ENCODE measurements at places on chromosomes 5 and 9.
A peak's percentile ranks its signal among the peaks of the same experiment; 100 is the strongest.

GRCh38 chr9:135567311-135567710, 5.8 kb downstream of the PAEP start:
- DNase-seq = no peak

DNA sequence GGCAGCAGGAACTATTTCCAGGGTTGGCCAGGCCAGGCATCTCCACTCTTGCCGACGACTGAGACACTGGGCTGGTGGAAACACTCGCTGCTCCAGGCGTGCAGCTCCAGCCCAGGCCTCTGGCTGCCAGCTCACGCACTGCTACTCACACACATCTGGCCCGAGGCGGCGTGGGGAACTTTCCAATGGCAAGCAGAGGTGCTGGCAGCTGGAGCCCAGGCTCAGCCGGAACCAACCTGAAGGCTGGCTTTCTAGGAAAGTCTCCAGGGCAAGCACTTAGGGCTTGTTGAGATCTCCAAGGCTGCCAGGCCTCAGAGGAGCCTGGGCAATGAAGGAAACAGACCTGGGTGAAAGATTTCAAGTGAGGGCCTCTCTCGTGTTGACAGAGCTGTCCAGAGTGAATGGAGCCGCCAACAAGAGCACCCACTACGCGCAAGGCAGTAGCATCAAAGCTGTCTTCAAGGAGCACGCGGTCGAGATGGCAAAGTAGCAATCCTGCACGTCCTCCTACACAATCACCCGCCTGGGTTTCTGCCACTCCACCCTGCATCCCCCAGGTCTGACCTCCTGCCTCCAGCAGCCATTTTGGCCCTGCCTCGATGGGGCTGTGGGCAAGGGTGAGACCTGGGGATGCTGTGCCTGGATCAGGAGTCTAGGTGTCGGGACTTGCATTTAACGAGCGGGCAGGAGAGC, 14.4 kb downstream of the SH3PXD2B start:
- DNase-seq = no peak

DNA sequence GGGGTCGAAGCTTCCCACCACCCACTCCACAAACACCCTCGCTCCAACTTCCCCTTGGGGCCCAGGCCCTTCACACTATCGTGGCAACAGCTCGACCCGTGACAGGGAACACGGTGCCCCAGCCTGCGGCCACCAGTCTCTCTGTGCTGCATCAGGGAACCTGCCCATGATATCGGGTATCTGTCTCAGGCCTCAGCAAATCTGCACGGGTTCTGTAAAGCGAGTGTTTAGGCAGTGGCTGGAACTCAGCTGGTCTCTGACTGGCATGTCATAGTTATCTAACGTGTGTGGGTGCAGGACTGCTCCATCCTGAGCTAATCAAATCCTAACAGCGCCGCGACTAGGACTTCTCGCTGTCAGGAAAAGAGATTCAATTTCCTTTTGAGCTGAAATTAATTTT, 42.9 kb downstream of the DBH start:
- DNase-seq = no peak

DNA sequence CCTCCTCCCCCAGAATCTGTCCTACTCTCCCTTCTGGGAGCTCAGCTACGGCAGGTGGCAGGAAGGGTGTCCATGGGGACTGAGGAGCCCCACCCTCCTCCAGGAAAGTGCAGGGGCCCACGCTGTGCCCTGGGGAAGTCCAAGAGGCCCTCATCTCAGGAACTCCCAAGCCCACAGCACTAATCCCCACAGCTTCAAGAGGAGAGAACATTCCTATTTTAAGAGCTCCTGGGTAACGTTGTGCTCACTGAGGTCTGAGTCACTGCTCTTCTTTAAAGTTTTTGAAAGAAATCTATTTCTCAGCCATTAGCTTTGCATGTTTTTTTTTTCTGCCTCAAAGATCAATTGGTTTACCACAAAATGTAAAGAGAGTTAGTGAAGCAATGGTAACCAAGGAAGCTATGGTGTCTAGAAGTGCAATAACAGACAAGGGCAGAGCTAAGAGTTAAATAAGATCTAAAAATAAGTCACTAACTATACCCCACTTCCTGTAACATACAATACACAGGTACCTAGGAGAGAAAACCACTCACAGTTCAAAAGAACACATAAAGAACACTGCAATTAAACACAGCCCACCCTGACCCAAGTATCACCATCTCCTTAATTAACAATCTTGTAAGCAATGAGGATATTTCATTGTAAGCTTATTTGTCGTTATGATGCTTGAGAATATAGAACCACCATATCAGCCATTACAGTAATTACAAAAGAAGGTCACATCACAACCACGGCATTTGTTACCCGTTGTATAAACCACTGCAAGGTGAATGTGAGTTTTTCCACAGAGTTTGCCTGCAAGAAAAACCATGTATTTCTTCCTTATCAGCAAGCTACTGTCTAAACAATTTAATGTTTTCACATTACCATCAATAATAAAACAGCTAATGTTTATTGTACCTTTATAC, 382.3 kb upstream of the SLC30A5 start:
- DNase-seq = no peak

- DNase-seq = no peak
Observed at GRCh38 chr5:58262226-58262625, 197.7 kb downstream of the PLK2 start.

DNA sequence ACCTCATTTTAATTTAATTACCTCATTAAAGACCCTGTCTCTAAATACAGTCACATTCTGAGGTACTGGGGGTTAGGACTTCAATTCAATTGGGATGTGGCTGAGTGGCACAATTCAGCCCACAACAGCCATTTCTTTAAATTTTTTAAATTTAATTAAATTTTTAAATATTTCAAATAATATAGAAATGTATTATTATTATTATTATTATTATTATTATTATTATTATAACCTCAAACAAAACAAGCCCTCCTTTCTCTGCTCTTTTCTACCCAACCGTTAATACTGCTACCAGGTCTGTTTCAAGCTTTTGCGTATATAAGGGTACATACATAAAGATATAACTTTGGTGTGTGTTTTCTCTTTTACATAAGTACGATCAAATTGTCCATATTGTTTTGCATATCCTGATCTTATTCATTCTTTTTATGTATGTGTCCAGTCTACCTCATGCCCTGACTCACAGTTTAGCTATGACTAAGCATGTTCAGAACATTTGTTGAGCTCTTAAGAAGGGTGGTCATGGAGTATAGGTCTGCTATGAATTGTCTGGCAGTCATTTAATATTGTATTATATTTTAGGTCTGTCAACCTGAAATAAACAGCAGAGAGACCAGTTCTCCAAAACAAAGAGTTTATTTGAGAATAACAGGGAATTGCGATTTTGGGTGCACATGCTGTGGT, 16.1 kb upstream of the RAB14 start:
- DNase-seq = no peak

- no peak for DNase-seq
Observed at GRCh38 chr9:16710888-16711287, 159.6 kb downstream of the BNC2 start.

DNA sequence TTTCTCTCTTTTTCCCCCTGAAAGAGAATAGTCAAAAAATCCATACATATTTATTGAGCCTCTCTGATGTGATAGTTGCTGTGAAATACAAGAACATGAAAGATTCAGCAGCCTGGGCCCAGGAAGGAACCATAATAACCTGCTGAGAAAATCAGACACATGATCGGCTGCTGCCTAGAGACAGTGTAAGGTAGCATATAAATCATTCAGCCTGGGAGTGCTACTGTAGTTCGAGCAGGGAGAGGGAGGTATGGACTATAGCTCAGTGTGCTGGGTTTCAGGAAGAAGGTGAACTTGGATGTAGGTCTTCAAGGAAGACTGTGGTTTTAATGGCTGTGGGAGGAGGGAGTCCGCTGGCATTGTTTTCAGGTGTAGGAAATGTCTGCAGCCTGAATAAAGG, 469.1 kb downstream of the RAB3C start:
- no peak for DNase-seq

- DNase-seq = no peak
Observed at GRCh38 chr9:35882996-35883395, 12.8 kb upstream of the OR13J1 start.

DNA sequence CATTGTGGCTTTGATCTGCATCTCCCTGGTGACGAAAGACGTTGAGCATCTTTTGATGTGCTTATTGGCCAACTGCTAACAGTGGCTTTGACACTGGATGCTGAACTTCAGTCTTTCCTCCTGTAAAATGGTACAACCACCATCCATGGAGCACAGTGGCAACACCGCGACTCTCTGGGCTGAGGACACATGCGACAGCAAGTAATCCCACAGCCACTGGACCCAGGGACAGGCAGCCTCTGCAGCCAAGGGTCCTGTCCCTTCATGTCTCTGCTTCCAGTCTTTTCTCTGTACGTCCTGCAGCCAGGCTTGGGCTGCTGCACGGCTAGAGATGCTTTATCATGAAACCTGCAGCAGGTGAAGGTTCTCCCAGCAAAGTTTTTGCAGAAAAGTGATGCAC, 83.5 kb downstream of the DAP start:
- no peak for DNase-seq

- peak; percentile 68 for DNase-seq
Observed at GRCh38 chr5:132425009-132425937, 55.8 kb downstream of the SLC22A5 start.

- no peak for DNase-seq
Observed at GRCh38 chr9:110025551-110026170, 182.3 kb downstream of the C9orf152 start.

- peak; percentile 67 for DNase-seq
Observed at GRCh38 chr9:127452691-127453090, 1.4 kb downstream of the LRSAM1 start.

DNA sequence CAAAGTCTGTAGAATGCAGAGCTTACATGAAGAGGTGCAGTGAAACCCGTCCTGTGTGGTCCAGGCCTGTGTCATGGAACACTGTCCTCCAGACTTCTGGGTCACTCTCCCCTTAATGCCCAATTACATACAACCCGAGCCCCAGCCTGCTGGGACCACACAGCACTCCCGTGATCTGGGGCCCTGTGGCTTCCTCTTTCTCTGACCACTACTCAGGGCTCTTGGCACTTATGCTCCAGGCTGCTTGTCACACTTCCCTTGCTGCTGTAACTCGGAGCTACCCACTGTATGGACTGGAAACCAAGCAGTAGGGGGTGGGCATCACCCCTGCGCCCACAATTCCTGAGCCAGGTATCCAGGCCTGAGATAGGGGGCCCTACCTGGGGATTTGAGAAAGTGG, 10.3 kb upstream of the IL3 start:
- no peak for DNase-seq

- DNase-seq = no peak
Observed at GRCh38 chr5:84791138-84791537, 406.5 kb upstream of the EDIL3 start.

DNA sequence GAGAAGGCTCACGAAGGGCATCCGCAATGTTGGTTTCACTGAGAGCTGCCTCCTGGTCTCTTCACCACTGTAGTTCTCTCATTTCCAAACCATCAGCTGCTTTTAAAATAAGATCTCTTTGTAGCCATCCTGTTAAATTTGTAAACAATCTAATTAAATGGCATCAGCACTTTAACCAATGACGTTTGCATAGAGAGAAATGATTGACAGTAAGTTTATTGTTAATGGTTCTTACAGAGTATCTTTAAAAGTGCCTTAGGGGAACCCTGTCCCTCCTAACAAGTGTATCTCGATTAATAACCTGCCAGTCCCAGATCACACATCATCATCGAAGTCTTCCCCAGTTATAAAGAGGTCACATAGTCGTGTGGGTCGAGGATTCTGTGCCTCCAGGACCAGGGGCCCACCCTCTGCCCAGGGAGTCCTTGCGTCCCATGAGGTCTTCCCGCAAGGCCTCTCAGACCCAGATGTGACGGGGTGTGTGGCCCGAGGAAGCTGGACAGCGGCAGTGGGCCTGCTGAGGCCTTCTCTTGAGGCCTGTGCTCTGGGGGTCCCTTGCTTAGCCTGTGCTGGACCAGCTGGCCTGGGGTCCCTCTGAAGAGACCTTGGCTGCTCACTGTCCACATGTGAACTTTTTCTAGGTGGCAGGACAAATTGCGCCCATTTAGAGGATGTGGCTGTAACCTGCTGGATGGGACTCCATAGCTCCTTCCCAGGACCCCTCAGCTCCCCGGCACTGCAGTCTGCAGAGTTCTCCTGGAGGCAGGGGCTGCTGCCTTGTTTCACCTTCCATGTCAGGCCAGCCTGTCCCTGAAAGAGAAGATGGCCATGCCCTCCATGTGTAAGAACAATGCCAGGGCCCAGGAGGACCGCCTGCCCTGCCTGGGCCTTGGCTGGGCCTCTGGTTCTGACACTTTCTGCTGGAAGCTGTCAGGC, 16.6 kb downstream of the SQSTM1 start:
- DNase-seq = no peak

DNA sequence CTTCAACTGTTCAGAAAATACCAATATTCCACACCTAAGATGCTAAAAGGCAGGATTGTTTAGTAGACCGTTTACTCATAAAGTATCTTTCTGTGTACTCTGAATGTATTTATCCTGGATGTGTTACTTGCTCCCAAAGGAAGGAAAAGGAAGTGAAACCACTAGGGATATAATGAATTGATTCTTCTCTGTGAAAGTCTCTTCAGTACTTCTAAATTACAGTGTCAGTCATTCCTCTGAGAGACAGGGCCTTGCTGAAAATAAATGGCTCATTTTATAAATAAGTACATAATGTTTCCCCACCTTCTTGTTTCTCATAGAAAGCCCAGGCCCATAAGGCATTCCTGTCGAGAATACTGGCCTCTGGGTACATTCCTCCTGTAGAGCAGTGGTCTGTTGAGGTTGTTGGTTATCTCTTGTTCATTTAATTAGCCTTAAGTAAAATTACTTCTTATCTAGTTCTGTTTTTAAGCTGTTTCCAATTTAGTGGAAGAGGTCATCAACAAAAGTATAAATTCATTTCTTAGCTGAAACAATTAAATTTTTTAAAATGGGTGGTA, 1.6 kb downstream of the HAPLN1 start:
- DNase-seq = no peak

DNA sequence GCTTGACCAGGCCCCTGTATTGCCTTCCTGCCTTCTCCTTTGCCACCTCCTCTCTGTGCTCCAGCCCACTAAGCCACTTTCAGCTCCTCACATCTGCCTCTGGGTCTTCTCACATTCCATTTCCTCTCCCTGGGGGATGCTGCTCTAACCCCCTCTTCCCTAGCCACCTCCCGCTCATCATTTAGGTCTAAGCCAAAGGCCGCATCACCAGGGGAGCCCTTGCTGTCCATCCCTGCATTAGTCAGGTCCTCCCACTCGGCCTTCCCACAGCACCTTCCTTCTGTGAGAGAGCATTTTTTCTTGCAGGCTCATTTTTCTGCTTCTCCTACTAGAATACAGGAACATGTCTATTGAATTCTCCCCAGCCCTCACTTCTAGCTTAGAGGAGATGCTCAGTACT, 72.6 kb upstream of the GALNT10 start:
- no peak for DNase-seq

DNA sequence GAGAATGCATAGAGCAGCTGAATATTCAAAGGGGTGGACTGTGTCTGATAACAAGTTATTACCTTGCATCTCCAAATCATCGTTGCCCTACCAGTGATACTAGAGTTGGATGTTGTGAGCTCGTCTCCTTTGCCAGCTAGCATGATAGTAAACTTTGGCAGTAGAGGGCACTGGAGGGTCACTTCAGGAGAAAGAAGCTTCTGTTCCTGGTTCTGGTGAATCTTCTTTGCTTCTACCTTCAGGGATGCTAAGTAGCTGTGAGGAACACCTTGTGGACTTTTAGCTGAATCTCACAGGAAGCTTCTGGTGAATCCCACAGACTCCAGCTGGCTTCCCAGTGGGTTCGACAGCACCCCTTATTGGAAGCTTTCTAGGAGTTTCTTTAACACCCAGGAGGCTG, 626.6 kb upstream of the SGCD start:
- DNase-seq = no peak
